ENCODE measurements at places on chromosomes 12 and 14.

DNA sequence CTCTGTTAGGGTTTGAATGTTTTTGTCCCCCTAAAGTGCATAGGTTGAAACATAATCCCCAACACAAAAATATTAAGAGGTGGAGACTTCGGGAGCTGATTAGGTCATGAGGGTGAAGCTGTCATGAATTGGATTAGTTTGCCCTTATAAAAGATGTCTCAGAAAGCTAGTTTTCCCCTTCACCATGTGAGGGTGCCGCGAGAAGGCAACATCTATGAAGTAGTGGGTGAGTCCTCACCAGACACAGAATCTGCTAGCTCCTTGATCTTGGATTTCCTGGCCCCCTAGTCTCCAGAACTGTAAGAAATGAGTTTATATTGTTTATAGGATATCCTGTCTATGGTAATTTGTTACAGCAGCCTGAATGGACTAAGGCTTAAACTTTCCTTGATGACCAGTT lies 301.5 kb upstream of the ATP2B1 start:
- DNase-seq, result no peak

DNA sequence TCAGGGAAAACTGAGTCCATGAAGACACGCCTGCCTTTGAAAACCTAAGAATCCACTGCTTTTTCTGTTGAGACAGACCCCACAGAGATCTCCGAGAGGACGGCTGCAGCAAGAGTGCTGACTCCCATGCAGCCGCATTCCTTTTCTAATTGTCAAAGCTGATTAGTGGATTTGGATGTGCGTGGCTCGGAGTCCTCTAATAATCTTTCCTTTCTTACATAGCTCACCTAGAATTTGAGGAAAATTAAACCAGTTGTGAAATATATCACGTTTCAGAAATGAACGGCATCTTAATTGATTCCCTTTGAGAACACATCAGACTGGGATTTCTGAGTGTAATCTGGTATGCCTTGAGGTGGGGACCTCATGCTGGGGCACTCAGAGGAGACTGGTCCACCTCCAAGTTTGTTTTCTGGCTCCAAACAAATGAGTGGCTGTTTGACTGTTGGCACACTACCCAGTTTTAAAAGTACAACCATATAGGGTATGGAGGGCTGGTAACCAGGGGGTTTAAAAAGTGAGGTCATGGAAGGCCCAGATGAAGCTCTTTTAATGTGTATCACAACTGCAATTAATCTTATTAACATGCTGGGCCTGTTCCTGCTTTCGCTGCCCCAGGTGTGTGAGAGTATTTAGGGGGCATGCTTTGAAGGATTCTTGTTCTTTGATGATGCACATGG lies 63.3 kb downstream of the RASSF3 start:
- no peak for DNase-seq

- no peak for DNase-seq
Measured at GRCh38 chr14:95469134-95469481, 47.3 kb downstream of the SYNE3 start.

GRCh38 chr14:51676549-51676948 lies 24.8 kb downstream of the FRMD6 start:
- DNase-seq, result no peak

GRCh38 chr14:68692216-68692615 lies 100.7 kb downstream of the ZFP36L1 start:
- DNase-seq, result no peak

DNA sequence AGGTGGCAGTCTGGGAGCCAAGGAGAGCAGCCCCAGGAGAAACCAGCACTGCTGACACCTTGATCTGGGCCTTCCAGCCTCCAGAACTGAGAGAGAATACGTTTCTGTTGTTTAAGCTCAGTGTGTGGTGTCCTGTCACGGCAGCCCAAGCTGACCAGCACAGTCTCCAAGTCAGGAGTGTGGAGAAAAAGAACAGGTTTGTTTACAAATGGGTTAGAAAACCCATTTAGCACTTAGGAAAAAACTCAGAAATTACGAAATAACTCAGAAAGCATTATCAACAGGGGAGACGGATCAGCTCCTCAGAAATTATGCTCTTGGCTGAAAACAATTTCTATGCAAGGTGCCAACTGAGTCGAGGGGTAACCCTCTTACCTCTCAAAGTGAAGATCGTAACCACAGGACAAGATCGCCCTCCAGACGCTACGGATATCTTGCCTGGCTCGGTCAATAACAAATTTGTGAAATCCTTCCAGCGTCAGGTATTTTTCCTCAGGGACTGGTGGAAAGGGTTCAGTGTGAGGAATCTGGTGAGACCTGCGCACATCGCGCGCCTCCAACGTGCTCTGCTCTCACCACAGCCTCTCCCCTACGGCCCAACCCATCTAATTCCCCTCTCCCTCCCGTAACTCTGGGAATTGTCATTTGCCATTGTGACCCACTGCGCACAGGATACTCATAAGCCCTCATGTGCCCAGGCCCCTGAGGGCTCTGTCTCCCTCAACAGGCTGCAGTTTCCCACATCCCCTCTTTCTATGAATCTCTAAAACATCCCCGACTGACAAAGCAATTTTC lies 50.2 kb downstream of the TRAFD1 start:
- DNase-seq, result no peak

DNA sequence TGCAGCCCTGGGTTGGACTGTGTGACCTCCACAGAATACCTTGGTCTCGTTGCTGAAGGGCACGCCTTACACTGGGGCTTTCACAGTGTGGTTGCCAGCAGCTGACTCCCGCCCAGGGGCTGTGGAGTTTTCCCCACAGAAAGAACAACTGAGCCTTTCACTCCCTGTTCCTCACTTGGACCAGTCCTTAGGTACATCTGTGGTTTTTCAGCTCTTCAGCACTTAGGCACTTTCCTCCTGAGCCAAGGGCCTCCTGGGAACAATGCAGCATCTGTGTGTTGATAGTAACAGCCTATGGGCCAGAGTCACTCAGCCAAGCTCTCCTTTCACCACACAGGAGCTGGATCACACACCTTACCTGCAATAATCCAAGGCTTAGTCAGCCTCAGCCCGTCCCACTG lies 25.0 kb downstream of the ERP27 start:
- DNase-seq, result no peak
